ENCODE measurements at places on chromosomes 4 and X.

GRCh38 chr4:88865466-88865865, 167.8 kb upstream of the NAP1L5 start:
- no peak for DNase-seq

- no peak for DNase-seq
Measured at GRCh38 chrX:44784241-44784640, 59.6 kb upstream of the DUSP21 start.

- no peak for DNase-seq
Measured at GRCh38 chr4:118816538-118817177, 19.3 kb downstream of the SEC24D start.

GRCh38 chr4:5965225-5965624, 53.0 kb downstream of the C4orf50 start:
- no peak for DNase-seq

GRCh38 chrX:7996414-7996813, 69.2 kb upstream of the PNPLA4 start:
- DNase-seq = peak; percentile 60
